T-helper 2 cell (primary cell): ENCODE measurements at places on chromosomes 6 and 20.

GRCh38 chr6:148990403-148990802 is 243.6 kb downstream of the UST start:
- DNase-seq = no peak

DNA sequence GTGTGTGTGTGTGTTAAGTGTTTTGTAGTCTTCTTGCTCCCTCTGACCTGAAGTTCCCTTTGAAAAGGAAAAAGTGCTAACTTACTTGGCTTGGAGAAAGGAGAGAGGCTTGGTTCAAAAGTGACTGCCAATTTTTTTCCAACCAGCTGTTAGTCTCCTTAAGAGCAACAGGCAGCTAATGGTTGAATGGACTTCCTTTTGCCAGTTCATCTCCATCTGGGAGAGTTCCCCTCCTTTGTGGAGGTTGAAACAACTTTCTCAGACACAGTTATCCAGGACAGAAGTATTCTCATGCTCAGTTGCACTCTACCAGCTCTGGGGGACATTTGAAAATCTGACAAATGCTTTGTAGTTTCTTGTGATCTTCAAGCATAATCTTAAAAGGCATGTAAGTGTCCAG is 4.5 kb downstream of the RIPOR2 start:
- no peak for DNase-seq

GRCh38 chr6:9370480-9370879 is 935.1 kb upstream of the SLC35B3 start:
- DNase-seq = no peak

GRCh38 chr20:8304124-8304816 is 172.2 kb downstream of the PLCB1 start:
- no peak for DNase-seq

DNA sequence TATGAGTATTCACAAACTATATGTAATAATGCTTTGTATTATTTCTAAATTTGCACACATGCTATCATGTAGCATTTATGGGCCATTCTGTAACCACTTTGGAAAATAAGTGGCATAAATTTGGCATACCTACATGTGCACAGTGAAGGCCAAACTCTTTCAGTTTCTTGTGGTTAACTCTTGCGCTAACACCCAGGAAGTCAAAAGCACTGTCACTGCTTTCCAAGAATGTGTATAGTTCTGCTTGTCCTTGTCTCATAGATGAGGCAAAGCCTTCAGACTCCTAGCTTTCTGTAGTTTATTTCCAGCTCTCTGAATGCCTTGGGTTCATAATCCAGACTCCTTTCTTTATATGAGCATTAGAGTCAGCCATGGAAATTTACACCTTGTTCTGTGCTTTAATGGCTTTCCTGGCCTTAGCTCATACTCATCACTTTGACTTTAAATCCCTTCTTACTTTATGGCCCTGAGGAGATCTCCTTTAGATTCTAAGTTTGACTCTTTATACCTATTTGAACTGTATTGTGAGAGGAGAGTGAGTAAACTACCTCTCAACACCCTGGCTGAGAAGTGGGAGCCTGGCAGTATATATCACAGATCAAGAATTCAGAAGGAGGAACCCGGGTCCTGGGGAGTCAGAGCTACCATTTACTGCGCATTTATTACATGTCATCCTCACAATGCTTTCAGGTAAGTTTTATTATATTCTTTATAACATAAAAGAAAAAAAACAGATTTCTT is 949 bp upstream of the SLC17A3 start:
- DNase-seq = no peak
